ENCODE measurements at places on chromosomes 7 and 10.

GRCh38 chr7:35007768-35008167 lies 29.5 kb downstream of the DPY19L1 start:
- no peak for DNase-seq

- DNase-seq, result no peak
Measured at GRCh38 chr7:34315032-34315431, 343.0 kb upstream of the NPSR1 start.

DNA sequence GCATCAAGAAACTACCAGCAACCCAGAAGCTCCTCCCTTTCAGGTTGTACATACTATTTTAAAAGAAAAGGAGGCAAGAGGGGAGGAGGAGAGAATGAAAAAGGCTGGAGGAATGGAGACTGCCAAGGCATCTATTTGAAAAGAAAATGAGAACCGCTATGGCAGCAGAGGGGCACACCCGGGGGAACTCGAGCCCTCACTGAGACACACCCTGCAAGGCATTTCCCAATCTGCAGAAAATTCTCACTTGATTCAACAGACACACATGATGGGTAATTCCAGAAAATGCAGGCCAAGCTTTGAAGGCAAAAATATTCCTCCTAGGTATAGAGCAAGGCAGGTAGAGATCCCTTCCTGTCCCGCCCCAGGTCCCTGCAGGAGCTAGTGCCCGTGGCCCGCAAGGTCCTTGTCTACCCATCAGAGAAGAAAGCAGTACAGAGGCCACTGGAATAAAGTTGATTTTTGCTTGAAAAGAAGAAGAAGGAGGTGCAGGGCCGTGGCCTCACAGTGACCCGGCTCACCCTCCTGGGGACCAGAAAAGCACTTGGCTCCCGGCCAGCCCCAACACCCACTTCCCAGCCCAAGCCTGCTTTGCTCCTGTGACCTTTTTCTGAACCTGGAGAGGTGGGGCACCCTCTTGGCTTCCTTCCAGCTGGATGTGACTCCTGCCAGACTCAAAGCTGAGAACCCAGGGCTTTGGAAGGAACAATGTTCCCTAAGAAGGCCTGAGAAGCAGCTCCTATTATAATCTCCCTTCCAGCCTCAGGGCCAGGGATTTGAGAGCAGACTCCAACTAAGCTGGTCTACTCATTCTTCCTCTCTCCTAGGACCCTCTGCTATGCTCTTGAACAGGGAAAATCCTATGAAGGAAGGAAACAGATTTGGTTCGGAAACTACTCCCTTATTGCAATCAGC lies 6.2 kb upstream of the PIK3CG start:
- no peak for DNase-seq

- no peak for DNase-seq
Measured at GRCh38 chr10:103843854-103844570, 11.4 kb downstream of the SH3PXD2A start.

GRCh38 chr10:37582237-37582636 lies 275.2 kb downstream of the ZNF248 start:
- no peak for DNase-seq

DNA sequence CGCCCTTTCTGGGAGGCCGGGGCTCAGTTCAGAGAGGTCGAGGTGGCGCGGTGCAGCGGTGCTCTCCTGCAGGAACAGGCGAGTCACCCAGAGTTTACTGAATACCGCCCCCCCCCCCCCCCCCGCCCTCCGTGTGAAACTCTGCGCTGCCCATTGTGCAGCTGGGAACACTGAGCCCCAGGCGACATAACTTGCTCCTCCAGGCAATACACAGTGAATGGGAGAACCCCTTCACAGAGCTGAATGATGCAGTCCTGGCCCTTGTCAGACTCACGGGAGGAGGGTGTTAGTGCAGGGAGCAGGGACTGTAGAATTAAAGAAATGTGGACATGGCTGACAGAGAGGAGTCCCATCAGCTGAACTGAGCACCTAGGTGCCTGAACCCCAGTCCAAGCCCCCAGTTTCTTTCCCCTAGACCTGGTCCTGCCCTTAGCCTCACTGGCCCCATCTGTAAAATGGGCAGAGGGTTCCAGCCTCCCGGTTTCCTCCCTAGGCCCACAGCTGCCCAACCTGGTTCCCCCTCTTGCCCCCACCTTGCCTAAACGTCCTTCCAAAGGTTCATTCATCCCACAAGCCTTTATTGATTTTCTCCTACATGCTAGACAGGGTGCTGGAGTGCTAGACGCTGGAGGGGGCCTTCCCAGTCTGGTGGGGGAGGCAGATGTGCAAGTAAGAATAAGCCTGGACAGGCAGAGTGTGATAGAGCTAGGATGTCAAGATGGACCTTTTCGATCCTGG lies 869 bp upstream of the LOXL4 start:
- DNase-seq, result no peak

- no peak for DNase-seq
Measured at GRCh38 chr7:607938-608337, 88.3 kb upstream of the PDGFA start.

GRCh38 chr7:100211342-100211780 lies 8.4 kb upstream of the PVRIG start:
- DNase-seq, result peak; percentile 33

DNA sequence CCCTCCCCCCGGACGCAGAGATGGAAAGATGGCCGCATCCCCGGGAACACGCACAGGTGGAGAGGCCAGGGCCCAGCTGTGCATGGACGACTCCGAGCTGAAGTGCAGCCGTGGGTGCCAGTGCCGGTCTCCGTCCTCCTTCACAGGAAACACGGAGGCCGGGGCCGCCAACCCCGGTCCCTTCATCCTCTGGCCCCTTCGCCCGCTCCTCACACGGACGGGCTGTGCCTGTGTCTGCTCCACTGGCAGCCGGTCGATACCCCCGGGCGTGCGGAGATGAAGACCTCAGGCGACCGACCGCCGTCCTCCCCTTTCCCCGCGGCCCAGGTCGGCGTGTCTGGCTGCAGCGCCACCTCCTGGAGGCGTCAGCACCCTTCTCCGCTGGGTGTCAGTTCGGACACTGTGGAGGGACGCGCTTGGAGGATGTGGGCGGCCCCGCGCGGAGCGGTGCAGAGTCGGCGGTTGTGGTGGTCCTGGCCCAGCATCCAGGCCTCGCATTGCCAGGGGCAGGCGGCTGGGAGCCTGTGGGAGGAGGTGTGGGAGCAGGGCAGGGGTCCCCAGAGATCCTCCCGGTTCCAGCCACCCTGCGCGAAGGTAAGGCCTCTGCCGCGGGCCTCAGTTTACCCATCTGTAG lies 9.9 kb downstream of the ZNF511 start:
- DNase-seq, result peak; percentile 83

- no peak for DNase-seq
Measured at GRCh38 chr10:34638406-34639054, 176.6 kb downstream of the PARD3 start.

GRCh38 chr7:75808106-75808505 lies 5.5 kb downstream of the CCL24 start:
- no peak for DNase-seq

GRCh38 chr7:46811529-46811928 lies 770.4 kb downstream of the TNS3 start:
- no peak for DNase-seq

DNA sequence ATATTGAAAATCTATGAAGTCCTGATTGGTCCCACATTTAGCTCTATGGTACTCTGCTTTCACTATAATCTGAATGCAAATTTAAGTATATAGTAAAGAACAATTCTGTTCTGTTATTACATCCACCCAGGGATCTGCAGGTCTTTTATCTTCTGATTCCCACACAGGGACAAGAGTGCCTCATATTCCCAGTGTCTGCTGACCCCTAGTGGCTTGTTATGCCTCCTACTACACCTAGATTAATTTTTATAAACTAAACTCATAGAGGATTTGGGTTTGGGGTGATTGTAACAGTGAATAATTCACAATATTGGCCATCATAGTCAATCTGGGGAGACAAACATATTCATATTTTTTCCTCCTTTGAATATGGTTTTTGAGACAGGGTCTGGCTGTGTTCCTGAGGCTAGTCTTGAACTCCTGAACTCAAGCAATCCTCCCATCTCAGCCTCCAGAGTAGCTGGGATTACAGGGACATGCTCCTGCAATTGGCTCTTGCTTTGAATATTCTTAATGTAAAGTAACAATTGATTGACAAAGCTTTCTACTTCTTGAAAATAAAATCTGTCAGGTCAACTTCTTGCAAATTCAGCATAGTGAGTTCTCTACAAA lies 282.1 kb downstream of the KCND2 start:
- DNase-seq, result peak; percentile 3

DNA sequence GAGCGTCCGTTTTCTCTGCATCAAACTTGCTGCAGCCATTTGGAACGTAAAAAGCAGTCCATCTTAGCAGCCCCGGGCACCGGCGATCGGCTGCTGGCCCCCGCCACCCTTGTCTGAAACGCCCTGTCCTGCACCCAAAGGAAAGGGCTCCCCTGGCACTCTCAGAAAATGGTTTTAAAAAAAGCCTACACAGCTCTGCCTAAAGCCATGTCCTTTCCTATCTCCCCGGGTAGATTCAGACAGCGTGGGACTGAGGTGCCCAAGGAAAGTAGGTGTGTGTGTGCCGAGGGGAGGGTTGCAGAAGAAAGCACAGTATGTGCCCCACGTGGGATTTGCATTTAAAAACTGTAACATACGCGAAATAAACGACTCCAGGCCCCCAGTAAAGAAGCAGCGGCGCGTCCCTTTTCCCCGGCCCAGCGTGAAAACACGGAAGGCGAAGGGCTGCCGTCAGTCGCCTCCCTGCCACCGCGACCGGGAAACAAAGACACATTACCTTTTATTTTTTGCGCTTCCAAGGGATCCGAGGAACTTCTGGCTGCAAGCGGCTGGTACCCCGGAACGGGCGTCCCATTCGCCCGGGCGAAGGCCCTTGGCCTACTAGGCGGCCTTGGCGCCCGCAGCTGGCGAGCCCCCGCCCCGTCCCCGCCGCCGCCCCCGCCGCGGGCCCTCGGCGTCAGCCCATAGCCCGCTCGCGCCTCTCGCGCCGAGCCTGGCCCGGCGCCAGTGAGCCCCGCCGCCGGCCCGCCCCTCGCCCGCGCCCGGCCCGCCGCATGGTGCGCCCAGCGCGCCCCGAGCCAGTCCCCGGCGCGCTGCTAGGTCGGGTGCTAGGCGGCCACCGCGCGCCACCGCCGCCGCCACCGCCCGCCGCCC lies 304.6 kb downstream of the PRPF18 start:
- DNase-seq, result peak; percentile 22

- DNase-seq, result no peak
Measured at GRCh38 chr10:125113691-125114371, 46.5 kb downstream of the CTBP2 start.

- no peak for DNase-seq
Measured at GRCh38 chr7:107179326-107180164, 10.7 kb downstream of the HBP1 start.

DNA sequence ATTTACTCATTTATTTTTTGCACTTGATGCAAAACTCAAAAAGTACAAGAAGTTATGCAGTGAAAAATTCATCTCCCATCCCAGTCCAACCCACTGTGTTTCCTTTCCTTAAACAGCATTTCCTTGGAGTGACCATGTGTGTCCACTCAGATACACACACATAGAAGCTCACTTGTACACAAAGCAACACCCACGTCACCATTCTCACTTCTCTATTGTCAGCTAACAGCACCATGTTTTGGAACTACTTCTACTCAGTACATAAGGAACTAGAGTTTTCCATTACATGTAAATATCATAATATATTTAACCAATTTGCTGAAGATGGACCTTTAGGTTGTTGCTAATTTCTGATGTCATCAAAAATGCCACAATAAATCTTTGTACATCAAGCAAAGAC lies 167.6 kb downstream of the GRID1 start:
- no peak for DNase-seq

DNA sequence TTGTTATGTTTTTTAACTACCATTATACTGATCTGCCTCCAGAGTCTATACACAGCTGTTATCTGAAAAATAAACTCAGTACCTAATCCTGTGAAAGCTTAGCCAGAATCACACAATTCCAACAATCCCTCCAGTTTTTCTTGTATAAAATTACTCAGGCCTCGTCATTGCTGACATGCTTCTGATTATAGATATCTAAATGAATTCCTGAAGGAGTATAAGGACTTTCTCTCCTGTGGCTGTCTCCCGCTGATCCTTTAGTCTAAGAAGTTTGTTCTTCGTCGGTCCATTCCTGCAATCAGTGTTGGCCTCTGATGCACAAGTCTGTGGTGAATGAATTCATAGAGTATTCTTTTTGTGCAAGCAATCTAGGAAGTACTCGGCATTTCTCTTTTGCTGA lies 288.9 kb upstream of the SEMA3C start:
- DNase-seq, result no peak

- peak; percentile 20 for DNase-seq
Measured at GRCh38 chr10:49632406-49633317, 18.8 kb downstream of the CHAT start.

DNA sequence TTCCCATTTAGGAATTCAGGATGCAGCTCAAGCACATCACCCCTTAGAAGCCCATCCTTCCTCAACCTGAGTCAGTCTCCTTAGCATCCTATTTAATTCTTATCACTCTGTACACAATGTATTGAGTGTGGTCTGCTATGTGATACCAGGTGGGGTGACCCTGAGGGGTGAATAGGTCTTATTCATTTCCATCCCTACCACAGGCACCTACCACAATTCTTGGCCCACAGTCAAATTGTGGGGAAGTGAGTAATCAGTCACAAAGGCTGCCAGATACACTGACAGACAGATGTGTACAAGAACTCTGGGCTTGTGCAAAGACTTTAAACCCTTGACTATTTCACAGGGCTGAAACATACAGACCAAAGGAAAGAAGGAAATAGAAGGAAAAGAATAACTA lies 560.5 kb downstream of the PARD3 start:
- peak; percentile 25 for DNase-seq

- no peak for DNase-seq
Measured at GRCh38 chr7:33079763-33080690, 17.5 kb upstream of the NT5C3A start.

DNA sequence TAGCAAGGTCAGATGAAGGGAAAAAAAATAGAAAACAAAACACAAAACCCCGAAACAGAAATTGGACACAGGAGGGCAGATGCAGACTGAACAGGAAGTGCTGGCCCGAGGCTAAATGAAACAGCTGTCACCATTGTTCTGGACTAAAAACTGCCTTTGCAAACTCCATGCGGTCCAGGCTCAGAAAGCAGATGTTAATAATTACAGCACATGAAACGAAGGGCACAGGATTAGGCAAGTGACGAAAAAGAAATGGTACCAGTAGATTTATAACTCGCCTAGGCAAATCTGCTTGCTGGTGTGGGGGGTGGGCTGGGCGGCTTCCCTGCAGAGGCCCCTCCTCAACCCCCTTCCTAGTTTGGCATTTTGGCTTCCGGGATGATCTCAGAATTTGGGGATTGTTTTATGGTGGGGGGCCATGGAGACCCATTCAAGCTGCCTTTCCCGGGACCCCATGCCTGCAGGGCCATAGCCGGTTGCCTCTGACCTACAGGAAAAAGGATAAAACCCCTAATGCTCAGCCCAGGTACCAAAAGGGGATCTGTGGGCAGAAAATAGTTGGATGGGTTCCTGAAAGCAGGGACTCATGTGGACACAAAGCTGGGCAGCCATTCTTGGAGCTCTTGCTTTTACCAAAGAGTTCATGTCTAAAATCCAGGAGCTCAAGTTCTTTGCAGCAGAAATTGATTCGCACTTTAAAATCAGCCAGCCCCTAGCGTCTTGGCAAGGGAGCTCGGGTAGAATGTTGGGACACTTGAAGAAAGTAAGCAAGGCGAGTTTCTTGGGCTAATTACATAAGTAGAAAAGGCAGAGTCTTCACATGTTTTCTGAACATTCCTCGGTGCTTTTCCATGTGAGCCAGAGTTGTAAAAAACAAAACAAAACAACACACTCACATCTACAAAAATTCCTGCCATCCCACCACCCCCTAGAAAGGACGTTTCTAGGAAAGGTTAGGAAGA lies 39.0 kb upstream of the EMX2 start:
- no peak for DNase-seq

Measured in activated naive CD4-positive, alpha-beta T cell treated with anti-CD3 and anti-CD28 coated beads, Interleukin-2, amount 50 U/mL, for 72 hours (primary cell).